CD4-positive, alpha-beta T cell (primary cell): ENCODE measurements at places on chromosomes 3 and 15.

DNA sequence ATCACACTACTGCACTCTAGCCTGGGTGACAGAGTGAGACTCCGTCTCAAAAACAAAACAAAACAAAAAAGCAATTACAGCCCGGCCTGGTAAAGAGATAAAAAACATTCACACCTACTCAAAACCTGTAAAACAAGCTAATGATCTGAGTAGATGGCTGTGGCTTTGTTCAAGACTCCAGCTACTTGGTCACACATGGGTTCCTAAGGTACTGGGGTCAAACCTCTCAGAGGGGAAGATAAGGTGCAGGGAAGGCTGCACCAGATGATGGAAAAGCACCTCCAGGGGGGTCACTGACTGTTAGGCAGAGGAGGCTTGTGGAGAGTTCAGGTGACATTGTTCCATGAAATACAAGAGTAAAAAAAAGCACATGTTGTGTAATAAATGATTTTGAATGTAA lies 450.2 kb upstream of the WNT5A start:
- no peak for DNase-seq

- DNase-seq = no peak
Measured at GRCh38 chr15:82986442-82986780, 401 bp downstream of the RAMAC start.

GRCh38 chr15:62756995-62757360 lies 285.6 kb upstream of the TPM1 start:
- DNase-seq = no peak

DNA sequence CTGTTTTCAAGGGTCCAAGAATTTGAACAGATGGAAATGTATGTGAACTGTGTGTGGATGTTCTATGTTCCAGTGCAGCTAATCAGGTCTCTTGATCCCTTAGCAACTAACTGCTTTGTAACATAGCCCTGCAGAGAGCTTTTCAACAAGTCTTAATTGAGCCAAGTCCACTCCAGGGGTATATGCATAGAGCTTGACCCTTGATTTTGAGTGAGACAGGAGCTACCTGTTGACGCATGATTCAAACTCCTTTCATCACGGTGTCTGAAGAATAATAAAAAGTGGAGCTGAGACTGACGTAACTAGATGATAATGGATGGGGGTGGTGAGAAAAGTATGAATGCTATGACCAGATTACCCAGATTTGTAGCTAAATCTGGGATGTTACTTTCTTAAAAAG lies 93.3 kb upstream of the CCDC54 start:
- DNase-seq = no peak

DNA sequence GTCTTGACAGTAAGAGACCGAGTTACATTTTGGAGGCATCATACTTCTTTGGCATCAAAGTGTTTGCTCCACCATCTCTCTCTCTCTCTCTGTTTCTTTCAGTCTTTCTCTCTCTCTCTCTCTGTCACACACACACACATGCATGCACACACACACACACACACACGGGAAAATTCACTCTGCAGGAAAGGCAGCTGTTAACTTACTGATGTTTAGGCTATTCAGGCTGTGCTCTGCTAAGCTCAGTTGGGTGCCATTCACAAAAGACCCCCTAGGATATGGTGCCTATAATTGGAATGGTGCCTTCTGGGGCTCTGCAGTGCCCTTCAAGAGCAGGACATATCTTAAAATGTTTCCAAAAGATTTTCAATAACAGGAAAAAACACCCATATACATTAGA lies 78.2 kb downstream of the KCNH8 start:
- DNase-seq = no peak

DNA sequence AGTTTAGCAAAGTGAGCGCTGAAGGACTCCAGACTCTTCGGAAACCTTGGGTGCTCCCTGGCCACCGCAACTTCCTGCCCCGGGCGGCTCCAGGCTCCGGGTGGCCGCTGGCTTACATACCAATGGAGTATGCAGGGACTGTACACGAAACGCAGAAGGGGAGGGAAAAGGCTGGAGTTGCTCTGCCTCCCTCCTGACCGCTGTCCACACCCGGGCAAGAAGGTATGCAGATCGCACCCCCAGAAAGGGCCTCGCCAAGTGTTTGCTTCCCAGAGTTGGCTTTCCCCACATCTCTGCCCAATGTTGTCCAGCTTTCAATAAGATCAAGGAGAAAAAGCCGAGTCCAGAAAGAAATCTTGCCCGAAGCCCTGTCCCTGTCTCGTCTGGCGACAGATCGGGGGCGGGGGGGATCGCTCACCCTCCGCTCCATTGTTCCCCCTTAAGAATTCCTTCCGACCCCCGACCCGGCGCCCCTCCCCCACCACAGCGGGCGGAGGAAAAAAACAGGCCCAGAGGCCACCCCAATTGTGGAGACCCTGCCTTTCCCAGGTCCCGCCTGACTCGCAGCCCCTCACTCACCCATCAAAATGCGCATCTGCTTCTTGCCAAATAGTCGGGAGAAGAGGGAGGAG lies 533 bp downstream of the ARF4 start:
- peak; percentile 48 for DNase-seq

DNA sequence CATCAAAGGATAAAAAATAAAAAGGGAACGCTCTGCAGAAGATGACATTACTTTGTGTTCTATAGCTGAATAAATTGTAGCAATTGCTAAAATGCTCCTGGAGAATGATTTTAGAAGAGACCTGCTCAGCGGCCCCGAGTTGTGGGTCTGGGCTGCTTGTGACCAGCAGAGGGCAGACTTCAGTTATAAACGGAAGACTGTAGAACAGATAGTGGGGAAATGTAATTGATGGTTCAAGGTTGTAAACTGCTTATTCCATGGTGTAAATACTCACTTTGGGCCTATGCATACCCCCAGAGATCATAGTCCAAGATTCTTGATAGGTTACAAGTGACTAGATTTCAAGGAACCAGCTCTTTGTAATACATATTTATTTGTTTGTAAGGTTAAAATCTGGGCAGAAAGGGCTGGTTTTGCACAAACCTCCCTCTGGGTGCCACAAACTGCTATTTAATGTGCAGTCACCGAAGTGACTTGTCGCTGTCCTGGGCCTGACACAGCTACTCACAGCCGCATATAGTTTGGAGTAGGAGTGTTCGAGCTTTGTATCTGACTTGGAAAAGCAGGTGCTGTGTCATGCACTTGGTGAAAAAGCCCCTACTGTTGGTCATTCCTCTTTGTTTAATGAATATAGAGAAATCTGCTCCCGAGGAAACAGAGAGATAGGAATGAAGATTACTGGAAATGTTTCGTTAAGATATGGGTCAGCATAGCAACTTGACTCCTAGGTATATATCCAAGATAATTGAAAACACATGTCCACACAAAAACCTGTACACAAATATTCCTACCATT lies 34.7 kb upstream of the NDUFB4 start:
- peak; percentile 58 for DNase-seq

GRCh38 chr15:74390647-74391288 lies 23.3 kb upstream of the CYP11A1 start:
- no peak for DNase-seq

GRCh38 chr3:56864090-56864489 lies 62.3 kb upstream of the ARHGEF3 start:
- no peak for DNase-seq

DNA sequence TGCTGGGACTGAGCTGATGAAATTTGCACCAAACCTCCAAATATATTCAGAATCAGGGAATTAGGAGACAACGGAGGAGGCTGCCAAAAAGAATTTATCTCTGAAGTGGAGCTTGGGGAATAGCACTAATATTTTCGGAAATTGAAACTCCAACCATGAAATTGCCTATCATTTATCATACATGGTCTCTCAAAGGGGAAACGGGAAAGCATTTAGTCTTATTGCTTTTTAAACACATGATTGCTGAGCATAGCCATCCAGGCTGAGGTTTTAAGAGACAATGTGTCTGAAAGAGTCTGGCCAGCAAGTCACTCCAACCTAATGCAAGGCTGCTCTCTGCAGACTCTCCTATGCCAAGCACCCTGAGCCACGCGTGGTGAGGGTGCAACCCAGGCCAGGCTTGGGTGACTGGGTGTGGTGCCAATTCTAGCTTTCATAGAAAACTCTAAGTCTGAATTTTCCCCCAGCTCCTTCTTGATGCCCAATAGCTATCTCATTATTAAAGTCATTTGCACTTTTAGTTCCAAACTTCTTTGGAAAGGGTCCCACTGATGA lies 200.2 kb downstream of the RPLP1 start:
- DNase-seq = no peak

GRCh38 chr3:167936019-167936418 lies 159.7 kb downstream of the GOLIM4 start:
- no peak for DNase-seq

GRCh38 chr3:52721002-52721729 lies 15.3 kb downstream of the SPCS1 start:
- no peak for DNase-seq

GRCh38 chr15:94417501-94418293 lies 186.3 kb downstream of the MCTP2 start:
- DNase-seq = no peak

- no peak for DNase-seq
Measured at GRCh38 chr3:53525765-53526703, 31.6 kb downstream of the CACNA1D start.

- DNase-seq = no peak
Measured at GRCh38 chr3:8486434-8486833, 15.2 kb upstream of the LMCD1 start.

GRCh38 chr3:65664446-65664845 lies 374.3 kb downstream of the MAGI1 start:
- no peak for DNase-seq

DNA sequence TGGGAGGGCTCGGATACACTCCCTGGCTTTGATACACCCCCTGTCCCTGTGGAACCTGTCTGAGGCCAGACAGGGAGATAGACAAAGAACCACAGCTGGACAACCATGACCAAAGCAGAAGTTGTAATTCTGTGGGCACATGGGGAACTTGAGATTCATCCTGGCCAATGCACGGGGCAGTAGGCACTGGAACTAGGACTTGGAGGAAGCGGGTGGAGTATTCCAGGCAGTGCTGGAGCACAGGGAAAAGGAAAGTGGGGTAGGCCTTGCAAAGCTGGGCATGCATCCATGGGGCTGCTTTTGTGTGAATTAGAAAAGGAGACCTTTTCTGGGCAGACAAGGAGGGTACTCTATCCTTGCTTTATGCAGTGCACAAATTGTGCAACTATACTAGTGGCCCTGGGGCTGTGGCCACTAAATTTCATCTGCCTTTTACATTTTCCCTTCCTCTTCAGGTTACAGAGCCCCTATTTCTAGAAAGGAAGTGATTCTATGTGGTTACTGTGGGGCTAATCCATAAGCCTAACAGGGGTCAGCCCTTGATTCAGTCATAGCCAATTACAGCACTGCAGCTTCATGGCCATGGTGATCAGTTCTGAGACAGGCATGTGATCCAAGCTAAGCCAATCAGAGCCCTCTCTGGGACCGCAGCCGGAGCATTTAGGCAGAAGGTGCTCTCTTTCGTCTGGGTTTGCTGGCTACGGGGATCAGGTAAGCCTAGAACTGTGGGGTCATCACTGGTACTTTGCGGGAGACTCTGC lies 21.0 kb downstream of the CRABP1 start:
- DNase-seq = no peak

DNA sequence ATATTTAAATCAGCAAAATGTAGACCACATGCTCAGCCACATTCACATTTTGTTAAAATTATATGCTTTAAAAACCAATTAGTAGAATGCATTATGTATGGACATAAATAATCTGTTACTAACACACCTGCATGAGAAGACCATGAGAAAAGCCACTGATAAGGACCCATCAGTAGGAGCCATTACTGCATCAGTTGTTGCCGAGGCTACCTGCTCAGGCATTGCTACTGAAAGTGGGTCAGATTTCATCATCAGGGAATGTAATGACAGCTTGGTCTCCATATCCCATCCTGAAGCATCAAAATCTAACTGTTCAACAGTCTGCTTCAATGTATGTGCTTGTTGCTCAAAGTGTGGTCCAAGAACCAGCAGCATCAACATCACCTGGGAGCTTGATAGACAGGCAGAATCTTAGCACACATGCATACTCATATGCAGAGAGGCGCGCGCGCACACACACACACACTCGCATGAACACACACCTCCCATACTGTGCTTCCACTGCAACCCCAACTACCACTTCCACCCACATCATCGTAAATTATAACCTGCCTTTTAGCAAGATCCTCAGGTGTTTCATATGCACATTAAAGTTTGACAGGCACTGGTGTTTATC lies 72.4 kb upstream of the FOXB1 start:
- no peak for DNase-seq

- DNase-seq = no peak
Measured at GRCh38 chr3:153320585-153321128, 158.6 kb downstream of the RAP2B start.

DNA sequence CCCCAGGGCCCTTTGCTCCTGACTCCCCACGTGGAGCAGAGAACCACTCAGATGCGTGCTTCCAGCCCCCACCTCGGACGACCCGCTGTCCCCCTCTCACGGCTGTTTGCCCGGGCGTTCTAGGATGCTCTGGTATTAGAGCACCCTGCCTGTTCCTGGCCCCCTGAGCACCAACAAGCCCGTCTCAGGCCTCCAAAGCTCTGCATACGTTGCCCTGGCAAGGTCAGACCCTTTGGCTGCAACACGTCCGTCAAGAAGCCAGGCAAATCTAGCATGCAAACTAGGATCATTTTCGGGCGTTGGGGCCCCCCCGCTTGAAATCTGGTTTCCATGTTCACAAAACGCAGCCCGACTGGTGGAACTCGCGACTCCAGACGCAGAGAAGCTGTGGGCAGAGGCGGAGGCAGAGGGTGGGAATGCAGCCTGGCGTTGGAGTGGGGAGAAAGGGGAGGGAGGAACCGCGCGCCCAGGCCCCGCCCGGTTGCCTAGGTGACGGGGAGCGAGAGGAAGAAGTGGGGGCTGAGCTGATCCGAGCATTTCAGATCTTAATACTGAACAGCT lies 86.2 kb upstream of the PIAS1 start:
- no peak for DNase-seq

DNA sequence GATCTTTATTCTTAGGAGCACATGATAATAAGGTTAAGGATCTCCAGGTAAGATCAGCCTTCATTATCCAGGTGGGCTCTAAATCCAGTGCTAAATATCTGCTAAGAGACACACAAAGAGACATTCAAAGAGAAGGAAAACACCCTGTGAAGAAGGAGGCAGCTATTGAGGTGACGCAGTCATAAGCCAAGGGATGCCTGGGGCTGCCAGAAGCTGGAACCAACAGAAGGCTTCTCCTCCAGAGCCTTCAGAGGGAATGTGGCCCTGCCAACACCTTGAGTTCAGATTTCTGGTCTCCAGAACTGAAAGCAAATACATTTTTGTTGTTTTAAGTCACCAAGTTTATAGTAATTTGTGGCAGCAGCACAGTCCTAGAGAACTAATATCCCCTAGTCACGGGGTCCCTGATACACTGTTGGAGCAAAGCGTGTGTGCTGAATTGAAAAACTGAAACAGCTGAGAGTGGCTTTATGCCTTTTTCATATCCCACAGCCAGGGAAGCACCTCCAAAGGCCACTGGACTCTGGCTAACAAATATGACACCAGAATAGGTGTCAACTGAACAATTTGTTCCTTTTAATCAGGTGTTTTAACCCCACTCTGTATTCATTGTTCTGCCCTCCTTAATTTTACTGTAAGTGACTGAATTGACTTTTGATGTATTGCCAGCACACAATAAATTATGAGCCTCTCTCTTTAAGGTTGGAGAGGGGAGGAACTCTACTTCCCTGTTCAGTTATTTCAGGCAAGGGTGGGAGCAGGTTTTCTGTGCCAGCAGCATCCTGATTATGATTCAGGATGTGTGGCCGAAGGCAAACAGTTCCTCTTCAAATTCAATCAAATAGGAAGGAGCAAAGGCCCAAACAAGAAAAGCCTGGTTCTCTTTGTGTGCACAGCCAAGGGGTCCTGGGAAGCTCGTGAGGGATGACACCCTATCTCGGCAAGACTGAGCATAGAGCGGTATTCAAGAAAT lies 151.8 kb upstream of the HES1 start:
- DNase-seq = no peak
